ENCODE measurements at places on chromosomes 3 and 15.

DNA sequence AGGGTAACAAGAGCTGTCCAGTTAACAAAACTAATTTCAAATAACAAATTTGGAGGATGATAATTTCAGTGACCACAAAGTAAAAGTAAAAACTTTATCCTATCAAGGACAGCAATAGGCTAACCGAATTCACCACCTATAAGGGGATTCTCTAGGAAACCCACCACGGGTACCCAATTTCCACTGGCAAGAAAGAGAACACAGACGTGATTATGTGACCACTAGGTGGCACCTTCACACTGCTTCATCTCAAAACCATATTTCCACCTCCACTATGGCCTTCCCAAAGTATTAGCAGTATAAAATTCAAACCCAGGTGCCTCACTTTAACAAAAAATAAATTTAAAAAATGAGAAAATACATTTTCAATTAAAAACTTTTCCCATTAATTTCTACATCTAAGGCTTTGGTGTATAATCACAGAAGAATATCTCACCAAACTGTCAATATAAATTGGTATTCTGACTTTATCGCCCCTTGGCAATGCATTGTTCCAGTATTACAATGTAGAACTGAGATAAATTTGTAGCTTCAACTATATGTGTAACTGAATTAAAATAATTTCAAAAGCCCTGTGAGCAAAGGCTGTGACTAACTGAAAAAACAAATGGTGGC is 96.5 kb downstream of the FSIP1 start:
- DNase-seq: peak; percentile 23

- DNase-seq: no peak
These were observed 121.6 kb downstream of the UBE2E2 start for GRCh38 chr3:23324745-23325144.

- no peak for DNase-seq
These were observed 46.2 kb downstream of the IGSF11 start for GRCh38 chr3:118988198-118989130.

DNA sequence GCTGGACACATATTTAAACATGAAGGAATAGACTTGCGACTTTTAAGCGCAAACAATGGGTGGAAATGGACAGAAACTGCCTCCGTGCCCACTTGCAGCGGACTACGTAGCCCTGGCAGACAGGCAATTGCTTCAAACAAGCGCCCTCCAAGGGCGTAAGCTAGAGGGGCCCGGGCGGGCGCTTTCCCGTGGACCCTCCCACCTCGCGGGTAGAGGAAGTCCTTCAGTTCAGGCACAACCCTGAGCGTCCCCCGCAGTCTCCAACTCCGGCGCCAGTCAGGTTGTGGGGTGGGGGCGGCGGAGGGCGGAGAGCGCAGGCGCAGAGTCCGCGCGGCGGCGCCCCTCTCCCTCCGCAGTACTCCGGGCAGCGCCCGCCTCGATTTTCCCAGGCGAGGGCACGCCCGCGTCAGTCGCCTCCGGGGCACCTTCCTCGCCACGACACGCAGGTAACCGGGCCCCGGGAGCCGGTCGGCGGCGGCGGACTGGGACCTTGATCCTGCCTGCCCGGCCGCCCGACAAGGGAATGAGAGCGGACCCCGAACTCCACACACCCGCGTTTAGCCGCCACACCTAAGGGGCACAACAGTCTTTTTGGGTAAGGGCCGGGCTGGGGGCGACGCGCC is at the start of gene SLC35G2:
Gene SLC35G2, plus strand, starts transcription at position 358 of the 623 bp plus-strand sequence. CDS start 35,335 bp downstream, outside the sequence.
- DNase-seq: peak; percentile 85

- no peak for DNase-seq
These were observed 68.6 kb upstream of the NPHP3 start for GRCh38 chr3:132790806-132791205.

DNA sequence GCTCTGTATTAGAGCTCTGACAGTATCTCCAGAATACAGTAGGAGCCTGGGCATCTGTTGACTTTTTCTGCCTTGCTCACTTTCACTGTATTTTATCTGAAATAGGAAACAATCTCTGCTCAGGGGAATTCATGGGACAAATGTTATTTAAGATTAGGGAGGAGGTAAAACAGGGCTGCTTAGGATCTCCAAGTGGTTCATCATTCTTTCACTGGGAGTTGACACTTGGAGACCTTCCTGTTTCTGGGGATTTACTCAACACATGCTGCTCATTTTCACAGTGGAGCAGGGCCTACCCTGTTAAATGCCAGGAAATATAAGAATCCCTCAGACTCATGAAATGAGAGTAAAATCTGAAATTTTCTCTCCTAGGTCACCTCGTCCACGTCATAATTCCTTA is 185.5 kb downstream of the GAP43 start:
- no peak for DNase-seq

GRCh38 chr3:81953111-81953510 is 191.7 kb upstream of the GBE1 start:
- DNase-seq: no peak

- DNase-seq: no peak
These were observed 318.6 kb downstream of the FGF12 start for GRCh38 chr3:192408647-192409200.

DNA sequence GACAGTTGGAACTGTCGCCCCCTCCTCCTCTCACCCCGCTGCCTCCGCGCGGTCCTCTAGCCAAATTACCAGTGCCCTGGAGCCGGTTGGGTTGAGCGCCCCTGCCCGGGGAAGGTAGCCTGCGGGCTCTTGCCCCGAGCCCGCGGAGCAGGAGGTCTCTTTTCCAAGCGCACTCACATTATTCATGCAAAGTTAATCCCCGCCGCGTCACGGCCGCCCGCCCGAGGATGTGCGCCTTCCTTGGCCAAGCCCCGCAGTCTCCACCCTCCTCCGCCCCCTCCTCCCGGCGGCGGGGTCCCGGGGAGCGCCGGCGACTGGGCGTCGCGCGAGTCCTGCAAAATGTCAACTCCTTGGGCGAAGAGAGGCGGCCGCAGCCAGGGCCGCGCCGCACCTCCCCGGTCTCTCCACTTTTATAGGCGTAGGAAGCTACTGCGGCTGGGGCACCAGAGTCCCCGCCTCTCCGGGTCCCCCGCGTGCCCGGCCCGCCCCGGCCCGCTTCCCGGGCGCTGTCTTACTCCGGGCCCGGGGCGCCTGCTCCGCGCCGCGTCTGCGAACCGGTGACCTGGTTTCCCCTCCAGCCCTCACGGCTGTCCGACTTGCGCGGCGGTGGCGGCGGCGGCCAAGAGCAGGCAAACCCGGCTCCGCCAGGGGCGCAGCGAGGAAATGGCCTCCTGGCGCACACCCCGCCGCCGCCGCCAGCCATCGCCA is at the start of gene THRB:
Gene THRB, minus strand, starts transcription at position 233 of the 708 bp plus-strand sequence.
- DNase-seq: peak; percentile 1

DNA sequence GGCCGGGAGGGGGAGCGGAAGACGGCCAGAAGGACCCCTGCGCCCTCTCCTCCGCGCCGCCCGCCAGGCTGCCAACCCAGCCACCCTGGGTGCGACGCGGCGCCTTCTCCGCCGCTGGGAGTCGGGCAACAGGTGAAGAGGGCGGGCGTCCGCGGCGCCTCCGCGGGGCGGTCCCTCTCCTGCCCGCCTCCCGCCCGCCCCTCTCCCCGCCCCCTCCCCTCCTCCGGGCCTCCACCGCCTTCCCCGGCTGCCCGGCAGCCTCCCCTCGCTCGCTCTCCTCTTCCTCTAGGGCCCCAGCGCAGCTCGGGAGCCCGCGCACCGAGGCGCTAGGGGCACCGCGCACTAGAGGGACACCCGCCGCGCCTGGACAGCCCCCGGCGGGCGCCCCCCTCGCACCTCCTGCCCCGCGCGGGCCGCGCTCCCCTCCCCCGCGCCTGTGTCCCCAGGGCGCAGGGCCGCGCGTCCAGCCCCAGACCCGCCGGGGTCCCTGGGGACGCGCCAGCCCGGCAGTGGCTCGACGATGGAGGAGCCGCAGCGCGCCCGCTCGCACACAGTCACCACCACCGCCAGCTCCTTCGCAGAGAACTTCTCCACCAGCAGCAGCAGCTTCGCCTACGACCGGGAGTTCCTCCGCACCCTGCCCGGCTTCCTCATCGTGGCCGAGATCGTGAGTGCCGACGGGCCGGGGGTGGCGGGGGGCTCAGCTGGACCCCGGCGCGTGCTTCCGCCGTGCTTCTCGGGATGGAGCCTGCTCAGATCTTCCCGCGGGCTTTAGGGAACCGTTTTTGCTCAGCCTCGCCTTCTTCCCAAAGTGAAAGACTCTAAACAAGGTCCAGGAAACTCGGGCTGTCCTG is at the start of gene CMTM8:
Gene CMTM8, plus strand, starts transcription at position 228 of the 854 bp plus-strand sequence. Its CDS starts 293 bp downstream, at position 521.
- peak; percentile 24 for DNase-seq

- no peak for DNase-seq
These were observed 9.1 kb downstream of the SEMA6D start for GRCh38 chr15:47726399-47726823.

DNA sequence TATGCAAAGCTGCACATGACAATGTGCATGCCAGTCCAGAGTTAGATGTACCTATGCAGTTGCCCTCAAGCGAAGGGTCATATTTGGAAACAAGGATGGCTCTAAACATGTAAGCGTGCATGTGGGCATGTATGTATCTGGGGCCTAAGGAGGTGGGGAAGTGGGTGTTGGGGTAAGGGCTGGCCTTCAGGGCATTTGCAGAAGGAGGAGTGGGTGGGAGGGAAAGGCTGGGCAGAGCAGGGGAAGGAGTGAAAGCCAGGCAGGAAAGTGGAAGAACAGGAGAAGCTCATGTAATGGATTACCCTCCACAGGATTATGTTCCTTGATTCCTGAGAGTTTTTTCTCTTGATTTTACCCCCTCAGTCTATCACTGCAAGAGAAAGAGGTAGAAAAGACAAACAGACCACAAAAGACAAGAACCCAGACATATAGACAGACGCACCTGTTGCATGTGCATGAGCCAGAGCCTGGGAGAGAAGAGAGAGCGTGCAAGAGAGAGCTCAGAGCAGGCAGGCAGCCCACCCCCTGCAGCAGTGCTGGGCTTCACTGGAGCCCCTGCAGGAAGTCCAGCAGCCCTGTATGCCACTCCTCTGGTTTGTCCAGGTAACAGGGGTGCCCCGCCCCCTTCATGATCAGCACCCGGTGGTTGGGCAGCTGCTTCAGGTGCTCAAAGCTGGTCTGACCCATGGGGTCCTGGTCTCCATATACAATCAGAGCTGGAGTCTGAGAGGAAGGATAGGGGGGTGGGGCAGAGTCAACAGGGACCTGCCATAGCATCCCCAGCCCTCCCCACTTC is 1.8 kb upstream of the PCBP4 start:
- no peak for DNase-seq

- no peak for DNase-seq
These were observed 68.5 kb downstream of the BCHE start for GRCh38 chr3:165768680-165769079.

GRCh38 chr3:87307805-87308204 is 31.4 kb upstream of the POU1F1 start:
- DNase-seq: no peak

GRCh38 chr3:60698117-60698516 is 553.1 kb downstream of the FHIT start:
- DNase-seq: no peak

DNA sequence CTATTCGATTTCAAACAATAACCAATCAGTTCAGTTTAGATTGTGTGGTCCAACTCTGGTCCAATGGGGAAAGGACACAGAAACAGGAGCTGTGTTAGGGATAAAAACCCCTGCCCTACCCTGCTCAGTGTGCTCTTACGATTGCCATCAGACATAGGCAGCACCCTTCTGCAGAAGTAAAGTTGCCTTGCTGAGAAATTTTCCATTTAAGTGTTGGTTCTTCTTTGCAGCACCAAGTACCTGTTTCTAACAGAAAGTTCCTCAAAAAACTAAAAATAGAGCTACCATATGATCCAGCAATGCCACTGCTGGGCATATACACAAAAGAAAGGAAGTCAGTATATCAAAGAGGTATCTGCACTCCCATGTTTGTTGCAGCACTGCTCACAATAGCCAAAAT is 206.2 kb upstream of the CNTN4 start:
- no peak for DNase-seq

DNA sequence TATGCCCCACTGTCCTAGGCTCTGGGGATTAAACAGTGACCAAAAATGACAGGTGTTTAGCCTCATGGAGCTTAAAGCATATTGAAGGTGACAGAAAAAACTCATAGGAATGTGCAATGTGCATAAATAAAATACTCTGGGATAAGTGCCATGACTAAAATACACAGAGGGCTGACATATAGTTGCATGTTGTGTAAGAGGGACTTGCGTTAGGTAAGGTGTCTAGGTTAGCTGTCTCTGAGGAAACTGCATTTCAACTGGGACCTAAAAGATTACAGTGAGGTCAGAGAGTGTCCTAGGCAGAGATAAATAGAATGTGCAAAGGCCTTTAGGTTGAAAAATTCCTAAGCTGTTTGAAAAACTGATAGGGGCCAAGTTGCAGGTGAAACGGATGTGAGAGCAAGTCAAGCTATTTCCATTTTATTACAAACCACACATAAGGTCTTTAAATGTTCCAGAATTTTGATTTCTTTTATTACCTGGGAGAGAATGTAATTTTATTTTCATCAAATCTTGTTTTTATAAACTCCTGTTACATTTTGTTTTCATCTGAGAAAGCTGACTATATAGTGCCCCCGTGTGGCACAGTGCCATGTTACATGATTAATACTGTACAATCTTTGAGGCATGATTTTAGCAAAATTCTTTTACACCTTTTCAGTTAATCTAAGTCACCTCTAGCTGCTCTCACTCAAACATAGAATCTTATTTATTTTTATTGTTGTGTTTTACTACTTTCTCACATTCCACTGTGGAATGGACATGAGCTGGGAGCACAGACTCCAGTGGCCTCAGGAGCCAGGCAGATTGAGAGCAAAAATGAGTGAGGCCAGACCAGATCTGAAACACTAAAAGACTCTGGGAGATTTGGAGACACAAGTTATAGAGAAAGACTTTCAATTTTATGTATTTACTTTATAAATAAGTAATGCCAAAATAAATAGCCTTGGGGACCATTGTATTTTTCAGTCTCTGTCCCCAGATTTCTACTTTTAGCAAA is 259.6 kb upstream of the ZNF717 start:
- DNase-seq: no peak

DNA sequence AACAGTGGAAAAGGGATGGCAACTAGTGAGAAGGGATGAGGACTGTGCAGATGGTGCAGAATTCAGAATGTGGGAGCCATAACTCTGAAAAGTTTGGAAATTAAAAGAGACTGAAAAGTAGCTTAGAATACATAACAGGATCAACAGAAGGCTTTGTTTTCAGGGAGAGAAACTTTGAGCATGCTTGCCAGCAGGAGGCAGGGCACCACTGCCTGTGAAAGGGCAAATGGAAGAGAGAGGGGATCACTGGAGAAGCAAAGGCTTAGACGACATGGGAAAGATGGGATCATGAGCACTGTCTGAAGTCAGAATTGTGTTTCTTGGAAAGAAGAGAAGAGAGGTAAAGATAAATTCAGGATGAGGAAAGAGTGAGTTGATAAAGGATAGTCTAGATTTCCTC is 99.6 kb downstream of the ABI3BP start:
- no peak for DNase-seq

Measured in DMS79 treated with DMSO at 0.1 percent for 48 hours (cell line).